Stimulated activated CD4-positive, alpha-beta T cell treated with anti-CD3 and anti-CD28 coated beads, Interleukin-2, amount 100 ng/mL, for 24 hours (primary cell): ENCODE measurements at places on chromosomes 2 and 18.
A peak's percentile ranks its signal among the peaks of the same experiment; 100 is the strongest.

DNA sequence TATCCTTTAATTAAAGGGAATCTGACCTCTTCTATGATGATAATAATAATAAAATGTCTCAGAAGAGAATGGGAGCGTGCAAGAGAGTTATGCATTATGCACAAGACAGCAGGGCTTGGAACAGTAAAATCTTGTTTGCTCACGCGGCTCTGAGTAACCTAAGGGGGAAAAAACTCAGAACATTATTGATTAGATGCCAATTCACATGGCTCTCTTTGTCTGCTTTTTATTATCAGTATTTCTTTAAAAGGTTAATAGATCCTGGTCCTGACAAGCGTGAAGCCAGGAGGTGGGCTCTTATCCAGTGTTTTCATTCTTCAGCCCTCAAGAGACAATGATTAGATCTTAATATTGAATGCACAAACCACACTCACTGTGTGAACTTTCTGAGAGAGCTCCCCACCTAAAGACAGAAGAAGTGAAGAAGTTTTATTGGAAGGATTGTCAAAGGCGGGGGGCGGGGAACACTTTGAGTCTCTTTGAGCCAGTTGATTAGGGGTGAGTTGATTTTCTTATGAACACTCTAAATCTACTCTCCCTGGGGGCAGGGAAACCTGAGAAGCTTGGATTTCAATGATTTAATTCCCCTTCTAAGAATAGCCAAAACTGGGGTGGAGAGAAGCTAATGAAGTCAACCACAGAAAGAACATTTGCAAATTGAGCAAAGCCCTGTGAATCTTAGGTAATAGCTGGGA is 127.5 kb upstream of the CTAGE1 start:
- no peak for DNase-seq

DNA sequence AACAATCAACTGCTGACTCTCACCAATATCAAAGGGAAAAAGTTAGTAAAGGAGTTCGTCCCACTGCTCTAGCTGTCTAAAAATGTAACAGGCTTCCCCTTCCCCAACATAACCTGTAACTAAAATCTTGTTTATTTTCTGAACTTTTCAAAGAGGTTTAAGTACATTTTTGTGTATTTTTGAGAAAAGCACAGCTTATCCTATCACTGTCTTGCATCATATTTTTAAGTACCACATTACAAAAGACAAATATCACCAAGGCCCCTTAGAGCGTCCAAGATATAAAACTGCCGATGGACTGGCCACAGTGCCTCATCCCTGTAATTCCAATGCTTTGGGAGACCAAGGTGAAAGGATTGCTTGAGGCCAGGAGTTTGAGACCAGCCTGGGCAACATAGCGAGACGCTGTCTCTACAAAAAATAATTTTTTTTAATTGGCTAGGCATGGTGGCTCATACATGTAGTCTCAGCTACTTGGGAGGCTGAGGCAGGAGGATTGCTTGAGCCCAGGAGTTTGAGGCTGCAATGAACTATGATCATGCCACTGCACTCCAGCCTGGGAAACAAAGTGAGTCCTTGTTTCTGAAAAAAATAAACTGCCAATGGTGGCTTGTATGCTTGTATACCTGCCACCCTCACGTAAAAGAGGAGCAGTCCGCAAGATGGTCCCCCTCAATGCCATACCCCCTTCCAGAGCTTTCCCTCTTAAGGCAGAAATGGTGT is 21.2 kb upstream of the LAPTM4A start:
- no peak for DNase-seq

DNA sequence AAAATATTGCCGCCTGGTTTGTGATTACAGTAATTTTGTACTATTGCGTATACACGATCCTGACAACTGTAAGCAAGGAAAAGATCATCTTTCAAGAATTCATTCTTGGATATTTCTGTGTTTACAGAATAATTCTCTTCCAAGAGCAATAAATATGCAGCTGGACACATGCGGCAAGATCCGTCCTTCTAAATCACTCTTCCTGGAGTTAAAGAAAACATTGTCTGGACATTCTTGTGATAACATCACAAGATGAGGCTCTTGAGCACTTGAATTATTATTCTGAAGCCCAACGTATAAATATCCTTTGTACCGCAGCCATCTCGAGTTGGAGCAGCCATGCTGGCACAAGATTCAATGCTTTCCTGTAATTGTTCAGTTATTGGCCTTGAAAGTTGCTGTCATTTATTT is 9.9 kb downstream of the FHL2 start:
- DNase-seq = no peak

GRCh38 chr2:111712940-111713515 is 171.0 kb downstream of the ANAPC1 start:
- DNase-seq = no peak

DNA sequence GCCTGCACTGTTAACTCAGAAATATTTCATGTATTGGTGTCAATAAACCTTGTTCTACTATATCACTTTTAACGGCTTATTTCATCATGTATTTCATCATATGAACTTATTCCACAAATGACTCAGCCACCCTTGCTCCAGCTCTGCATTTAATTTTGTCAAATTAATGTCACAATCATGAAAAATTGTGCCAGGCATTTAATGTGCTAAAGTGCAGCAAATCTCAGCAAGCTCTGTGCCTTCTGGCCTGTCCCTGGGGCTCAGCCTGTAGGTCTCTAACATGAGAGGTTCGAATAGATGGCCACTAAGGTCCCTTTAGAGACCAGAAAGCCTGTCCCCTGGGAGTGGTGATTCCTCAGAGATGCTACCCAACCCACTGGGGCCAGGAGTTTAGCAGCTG is 28.6 kb downstream of the BOD1L2 start:
- no peak for DNase-seq

GRCh38 chr18:33459612-33460011 is 19.1 kb upstream of the CCDC178 start:
- no peak for DNase-seq

DNA sequence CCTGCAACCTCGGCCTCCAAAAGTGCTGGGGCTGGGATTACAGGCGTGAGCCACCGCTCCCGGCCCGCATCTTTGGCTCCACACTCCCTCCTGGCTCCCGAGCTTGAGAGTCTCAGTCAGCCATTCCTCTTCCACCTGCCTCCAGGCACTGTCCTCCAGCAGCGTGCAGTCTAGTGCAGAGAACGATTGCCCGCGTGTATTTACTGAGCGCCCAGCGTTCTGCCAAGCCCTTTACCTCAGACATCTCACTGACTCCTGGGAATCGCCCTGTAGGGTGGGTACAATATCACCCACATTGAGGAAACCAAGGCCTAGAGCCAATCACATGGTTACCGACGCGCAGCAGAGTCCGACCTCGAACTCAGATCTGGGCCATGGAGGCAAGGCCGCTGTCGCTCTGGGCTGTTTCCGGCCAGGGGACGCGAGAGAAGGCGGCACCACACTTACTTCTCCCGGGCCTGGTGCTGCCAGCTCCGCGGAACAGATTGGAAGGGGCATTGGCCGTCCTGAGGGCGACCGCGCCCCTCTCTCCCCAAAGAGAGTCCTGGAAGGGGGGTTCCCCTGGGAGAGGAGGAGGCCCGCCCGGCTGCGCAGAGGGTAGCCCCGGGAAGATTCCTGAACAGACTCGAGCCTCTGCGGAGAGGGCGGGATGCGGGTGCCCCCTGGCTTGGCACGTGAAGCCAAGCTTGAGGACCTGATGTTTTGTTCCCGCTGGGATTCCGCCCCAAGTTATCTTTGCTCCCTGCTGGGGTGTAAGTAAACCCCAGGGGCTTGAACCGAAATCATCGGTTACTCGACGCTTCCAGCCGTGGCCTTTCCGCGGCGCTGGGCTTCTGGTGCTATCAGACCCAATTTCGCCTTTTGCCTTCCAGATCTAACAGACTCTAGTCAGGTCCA is 5.2 kb upstream of the DLX2 start:
- peak; percentile 11 for DNase-seq

DNA sequence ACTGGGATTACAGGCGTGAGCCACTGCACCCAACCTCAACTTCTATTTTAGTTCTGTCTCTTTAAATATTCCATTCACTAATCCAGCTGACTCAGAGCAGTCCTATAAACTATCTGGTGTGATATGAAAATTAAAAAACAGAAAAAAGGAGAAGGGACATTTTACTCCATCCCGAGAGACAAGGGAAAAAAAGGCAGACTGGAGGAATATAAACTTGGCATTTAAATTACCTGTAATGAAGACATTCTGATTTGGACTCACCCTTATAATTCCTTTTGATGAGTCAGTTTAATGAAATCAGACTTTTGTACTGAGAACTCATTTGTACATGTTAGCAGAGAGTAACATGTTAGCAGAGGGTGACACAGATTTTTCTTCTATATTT is 74.8 kb upstream of the RIOK3 start:
- no peak for DNase-seq

DNA sequence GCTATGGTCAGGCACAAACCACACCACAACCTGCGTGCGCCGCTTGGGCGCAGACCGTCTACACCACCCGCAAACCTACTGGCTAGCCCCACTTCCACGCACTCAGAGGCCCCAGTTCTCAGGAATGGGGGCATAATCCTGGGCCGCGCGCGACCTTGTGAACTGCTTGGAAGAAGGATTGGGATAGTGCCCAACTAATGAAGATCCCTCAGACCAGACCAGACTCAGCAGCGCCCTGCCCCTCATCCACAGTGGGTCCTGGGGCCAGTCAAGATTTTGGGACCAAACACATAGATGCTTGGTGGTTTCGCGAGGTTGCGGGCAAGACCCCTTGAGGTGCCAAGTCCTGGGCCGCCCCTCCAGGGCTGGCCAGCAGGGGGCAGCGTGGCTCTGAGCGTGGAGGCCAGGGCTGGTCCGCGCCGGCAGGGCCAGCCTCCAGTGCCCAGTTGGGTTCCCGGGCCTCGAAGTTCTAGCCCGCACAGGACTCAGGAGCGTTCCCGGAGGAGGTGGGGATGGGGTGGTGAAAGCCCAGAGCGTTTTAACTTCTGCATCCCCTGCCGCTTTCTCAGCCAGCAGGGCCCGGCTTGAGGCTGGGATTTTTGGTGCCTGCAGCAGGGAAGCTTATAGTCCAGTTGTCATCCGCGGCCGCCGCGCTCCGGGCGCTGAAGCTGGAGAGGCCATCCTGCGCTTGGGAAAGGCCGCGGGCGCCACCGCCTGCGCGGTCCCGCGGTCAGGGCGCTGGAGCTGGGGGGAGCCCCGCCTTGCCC is 8.3 kb downstream of the OSR1 start:
- DNase-seq = peak; percentile 63

GRCh38 chr2:94996305-94997100 is 29.0 kb upstream of the MAL start:
- DNase-seq = no peak

DNA sequence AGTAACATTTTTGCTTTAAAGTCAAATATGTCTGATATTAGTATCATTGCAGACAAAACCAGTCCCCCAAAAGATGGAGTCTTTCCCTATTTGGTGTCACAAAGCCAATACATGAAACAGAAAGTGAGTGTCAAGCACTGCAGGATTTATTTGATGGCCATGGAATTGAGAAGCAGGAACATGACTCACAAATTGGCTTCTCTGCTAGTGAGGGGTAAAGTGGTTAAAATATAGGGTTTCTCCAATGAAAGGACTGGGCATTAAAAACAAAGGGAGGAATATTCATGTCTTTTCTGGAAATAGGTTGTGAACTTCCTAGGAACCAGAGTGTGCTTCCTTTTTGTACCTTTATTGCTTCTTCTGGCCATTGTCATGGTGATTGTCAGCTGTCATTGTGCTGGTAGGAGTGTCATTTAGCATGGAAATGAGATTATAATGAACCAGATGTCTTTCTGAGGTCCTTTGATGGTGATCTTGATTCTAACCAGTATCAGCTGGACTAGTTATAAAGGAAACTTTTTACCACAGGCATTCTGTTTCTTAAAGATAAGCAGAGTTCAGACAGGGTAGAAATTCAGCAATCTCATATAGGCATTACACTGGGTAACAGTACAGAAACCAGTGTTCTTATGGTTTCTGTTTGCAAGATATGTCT is 4.1 kb downstream of the REG1B start:
- DNase-seq = no peak

DNA sequence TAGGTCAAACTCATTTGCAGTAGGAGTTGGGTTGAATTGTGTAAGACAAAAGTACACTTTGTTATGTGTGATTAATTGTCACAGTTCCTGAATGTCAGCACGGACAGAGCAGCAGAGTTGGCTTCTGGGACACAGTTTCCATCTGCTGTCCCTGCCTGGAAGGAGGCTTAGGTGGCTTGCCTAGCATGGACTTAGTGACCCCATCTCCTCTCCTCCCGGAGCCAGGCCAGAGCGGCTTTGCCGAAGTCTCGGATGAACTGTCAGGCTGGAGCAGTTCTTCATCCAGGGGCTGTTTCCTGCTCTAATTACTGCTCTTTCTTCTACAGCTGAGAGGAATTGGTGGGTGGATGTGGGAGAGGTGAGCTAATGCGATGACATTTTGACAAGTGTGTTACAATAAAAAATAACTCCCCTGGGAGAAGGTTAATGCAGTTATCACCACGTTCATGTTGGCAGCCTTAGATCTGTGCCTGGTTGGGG is 102.0 kb downstream of the SH3RF3 start:
- no peak for DNase-seq

GRCh38 chr18:65439188-65439587 is 311.6 kb upstream of the CDH7 start:
- DNase-seq = no peak

DNA sequence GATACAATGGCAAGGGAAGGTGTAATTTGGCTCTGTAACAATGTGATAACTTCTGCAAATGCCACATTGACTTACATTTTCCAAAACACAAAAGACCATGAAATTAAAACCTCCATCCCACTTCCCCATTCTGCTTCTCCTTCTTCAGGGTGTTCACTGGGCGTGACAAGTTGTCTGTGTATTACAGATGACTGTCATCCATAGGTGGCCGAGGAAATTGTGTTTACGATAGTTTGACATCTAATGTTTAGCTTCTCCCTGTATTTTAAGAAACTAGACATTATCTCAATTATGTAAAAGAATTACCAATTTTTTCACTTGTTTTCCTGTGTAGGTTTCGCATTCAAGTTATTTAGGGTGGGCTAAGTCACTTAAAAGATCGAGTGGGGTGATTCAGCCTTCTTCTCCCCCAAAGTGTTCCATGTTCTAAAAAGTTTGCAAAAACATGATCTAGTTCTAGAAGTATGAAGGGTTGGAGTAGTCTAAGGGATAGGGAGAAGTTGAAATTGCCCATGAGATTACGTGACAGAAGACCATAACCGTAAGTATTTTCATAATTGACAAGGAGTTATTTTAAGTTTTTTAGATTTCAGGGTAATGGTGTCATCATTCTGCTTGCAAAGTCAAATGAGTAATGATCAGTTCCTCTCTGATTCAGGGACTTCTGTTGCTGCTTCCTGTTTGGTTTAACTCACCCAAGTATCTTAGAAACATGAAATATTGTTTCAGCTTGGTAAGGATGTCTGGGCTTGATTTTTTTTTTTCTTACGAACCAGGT is 25.2 kb upstream of the CYTIP start:
- DNase-seq = no peak

- no peak for DNase-seq
These were observed 344.6 kb downstream of the SATB2 start for GRCh38 chr2:199113111-199113510.
